ENCODE measurements at places on chromosomes 6 and 20.
A peak's percentile ranks its signal among the peaks of the same experiment; 100 is the strongest.

DNA sequence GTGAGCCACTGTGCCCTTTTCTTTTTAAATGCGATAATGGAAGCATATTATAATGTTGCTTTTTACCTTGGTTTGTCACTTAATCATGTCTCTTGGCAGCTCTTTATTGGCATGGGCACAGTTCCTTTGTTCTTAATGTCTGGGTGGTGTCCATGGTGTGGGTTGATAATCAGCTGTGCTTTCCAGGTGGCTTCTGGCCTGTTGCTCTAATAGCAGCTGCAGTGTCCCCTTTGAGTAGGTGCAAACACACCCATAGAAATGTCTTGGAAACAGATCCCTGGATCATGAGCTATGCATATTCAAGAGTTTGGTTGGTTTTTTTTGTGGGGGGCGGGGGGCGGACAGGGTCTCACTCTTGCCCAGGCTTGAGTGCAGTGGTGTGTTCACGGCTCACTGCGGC is 29.9 kb downstream of the EFCAB8 start:
- DNase-seq, result no peak

DNA sequence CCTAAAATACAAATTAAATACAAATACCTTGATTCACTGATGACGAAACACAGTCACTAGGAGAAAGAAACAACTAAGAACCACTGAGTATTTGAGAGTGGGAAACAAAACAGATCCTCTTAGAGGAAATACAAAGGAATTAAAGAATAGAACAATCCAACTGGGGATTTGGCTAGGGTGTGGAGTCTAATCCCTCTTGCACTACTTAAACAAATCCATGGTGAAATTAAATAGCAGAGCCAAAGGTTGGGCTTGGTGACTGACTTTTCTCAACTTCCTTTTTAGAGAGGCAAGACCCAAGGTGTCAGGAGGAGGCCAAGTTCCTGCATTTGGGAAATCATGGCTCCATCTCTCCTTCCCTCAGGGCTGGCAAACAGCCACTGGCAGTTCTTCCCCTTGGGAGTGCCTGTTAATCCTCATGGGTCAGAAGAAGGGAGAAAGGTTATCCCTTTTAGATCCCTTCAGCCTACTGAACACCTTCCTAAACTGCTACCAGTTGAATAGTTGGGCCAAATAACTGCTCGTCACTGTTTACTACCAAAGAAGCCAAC is 101.2 kb upstream of the TRAF3IP2 start:
- no peak for DNase-seq

- no peak for DNase-seq
Observed at GRCh38 chr6:169851641-169852503, 100.5 kb downstream of the ERMARD start.

- DNase-seq, result no peak
Observed at GRCh38 chr20:58700823-58701222, 8.2 kb downstream of the NPEPL1 start.

- no peak for DNase-seq
Observed at GRCh38 chr6:52015953-52016352, 71.5 kb downstream of the PKHD1 start.

- no peak for DNase-seq
Observed at GRCh38 chr20:45523821-45524220, 8.4 kb upstream of the SPINT3 start.

DNA sequence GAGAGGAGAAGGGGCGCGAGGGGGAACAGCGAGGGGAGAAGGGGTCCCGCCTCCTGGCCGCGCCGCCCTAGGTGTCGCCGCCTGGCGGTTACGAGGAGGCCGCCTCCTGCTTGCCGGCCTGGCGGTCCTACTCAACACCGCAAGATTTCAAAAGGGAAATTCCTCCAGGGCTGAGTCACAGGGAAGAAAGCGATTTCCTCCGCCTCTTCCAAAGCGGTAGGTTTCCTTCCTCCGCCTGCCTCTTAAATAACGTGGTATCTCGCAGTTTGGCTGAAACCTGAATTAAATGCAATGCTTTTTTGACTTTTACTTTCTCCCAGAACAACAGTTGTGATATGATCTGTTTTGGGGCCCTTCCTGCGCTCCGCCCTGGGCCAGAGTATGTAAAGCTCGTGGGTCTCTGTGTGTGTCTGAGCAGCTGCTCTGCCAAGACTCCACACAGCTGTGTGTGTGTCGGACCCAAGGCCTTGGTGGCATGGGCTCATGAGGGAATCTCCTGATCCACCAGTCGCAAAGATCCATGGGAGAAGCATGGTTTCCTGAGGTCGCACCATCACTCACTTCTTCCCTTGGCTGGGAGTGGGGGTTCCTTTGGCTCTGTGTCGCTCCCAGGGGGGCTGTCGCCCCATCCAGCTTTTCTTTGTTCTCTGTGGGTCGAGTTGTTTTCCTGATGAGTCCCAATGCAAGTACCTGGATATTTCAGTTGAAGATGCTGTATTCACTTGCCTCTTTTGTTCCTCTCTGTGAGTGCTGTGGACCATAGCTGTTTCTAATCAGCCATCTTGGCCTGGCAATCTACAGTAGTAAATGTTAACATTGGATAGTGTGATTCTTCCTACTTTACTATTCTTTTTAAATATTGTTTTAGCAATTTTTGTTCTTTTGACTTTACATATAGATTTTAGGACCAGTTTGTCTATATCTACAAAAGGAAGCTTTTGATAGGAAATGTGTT is 31.6 kb upstream of the NOTCH4 start:
- peak; percentile 64 for DNase-seq

GRCh38 chr20:5181492-5181891 is 54.7 kb downstream of the CDS2 start:
- DNase-seq, result no peak

All from CD4-positive, alpha-beta T cell treated with Interleukin-4 for 4 hours (primary cell).